ENCODE measurements at places on chromosomes 11 and 22.

DNA sequence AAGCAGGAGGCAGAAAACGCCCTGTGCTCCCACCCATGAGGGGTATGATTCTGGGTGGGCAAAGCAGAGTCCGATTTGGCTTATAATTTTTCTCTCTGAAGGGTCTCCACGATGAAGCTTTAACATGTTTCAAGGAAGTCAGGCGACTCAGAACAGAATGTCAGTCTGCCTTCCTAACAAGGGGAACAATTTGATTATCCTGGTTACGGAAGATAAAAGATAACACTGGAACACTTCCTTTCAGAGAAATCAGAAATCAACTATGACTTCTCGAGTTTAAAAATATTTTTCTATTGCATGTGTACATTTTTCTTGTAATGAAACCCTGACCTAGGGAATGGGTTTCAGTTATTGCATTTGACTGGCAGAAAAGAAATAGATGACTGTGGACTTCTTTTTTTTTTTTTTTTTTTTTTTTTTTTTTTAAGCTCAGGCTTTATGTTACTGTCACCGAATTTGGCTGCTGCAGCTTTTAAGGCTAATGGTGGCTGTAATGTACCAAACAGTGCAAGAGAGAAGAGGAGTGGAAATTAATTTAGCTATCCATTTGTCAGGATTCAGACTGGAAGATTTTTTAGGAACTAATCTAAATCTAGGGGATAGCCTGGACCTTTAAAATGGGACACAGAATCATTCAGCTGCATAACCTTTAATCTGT lies 297.7 kb downstream of the CADM1 start:
- no peak for DNase-seq
- peaks cover 30% of the 10 kb centered on the region for H3K4me1 ChIP-seq
- no peak overlapping the region for H3K4me3 ChIP-seq
- H3K27me3 ChIP-seq: no peaks in the 10 kb centered on the region
- H3K36me3 ChIP-seq: no peaks in the 10 kb centered on the region

DNA sequence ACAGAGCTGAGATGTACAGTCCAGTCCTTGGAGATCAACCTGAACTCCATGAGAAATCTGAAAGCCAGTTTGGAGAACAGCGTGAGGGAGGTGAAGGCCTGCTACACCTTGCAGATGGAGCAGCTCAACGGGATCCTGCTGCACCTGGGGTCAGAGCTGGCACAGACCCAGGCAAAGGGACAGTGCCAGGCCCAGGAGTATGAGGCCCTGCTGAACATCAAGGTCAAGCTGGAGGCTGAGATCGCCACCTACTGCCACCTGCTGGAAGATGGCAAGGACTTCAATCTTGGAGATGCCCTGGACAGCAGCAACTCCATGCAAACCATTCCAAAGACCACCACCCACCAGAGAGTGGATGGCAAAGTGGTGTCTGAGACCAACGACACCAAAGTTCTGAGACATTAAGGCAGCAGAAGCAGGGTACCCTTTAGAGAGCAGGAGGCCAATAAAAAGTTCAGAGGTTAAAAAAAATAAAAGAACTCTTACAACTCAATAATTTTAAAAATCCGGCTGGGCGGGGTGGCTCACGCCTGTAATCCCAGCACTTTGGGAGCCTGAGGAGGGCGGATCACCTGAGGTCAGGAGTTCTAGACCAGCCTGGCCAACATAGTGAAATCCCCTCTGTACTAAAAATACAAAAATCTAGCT lies 69.9 kb upstream of the RTL6 start:
- no peaks in the 10 kb centered on the region for H3K27me3 ChIP-seq
- no peak overlapping the region for H3K27ac ChIP-seq
- no peak overlapping the region for H3K4me3 ChIP-seq
- peaks cover 2% of the 10 kb centered on the region for H3K36me3 ChIP-seq

DNA sequence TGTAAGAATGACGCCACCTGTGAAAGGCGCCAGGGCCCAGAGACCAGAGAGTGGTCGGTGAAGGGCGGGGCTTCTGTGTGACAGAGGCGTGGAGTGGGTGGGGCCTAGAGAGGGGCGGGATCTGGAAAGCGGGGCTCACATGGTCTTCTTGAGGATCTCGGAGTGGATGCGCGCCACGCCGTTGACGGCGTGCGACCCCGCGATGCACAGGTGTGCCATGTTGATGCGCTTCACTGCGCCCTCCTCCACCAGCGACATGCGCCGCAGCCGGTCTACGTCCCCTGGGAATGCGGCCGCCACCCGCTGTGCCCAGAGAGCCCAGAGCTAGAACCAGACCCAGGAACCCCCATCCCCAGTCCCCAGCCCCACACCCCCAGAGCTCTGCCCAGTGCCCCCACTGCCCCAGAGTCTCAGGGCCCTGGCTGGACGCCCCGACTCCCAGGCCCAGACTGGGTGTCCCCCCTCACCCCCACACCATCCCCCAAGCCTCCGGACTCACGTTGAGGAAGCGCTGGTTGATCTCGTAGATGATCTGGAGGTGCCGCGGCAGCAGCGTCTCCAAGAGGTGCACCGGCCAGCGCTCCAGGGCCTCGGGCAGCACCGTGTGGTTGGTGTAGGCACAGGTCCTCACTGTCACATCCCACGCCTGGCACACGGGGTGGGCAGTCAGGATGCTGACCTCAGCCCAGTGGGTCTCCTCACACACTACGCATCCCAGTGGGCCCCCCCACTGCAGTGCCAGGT lies 6.2 kb downstream of the PYGM start:
- H3K4me1 ChIP-seq: peaks cover 19% of the 10 kb centered on the region
- no peak overlapping the region for H3K4me3 ChIP-seq
- no peaks in the 10 kb centered on the region for H3K36me3 ChIP-seq
- H3K27ac ChIP-seq: peak overlapping the region; percentile 72
- peak; percentile 63 for DNase-seq
- no peaks in the 10 kb centered on the region for H3K27me3 ChIP-seq

DNA sequence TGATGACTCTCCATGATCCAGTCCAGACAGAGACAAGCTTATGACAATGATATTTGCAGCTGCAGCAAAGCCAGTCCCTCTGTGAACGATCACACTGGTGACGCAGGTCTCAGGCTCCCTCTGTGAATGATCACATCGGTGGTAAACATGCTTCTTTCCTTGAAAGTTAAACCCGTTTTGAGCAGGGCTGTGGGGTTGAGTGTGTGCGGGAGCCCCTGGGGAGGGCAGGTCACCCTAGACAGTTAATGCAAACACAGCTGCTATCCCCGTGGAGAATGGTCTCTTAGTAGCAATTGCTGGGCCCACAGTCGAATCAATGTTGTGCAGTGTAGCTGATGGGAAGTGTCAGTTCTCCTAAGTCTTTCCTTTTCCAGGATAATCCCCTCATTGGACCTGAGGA lies 71.0 kb upstream of the KIRREL3 start:
- no peak for DNase-seq
- no peak overlapping the region for H3K4me3 ChIP-seq
- H3K36me3 ChIP-seq: no peaks in the 10 kb centered on the region
- H3K27ac ChIP-seq: no peak overlapping the region

GRCh38 chr11:62922653-62923431 lies 1.7 kb upstream of the CHRM1 start:
- H3K36me3 ChIP-seq: no peaks in the 10 kb centered on the region
- H3K27ac ChIP-seq: no peak overlapping the region
- peak; percentile 75 for DNase-seq
- peak overlapping the region; percentile 65 for H3K4me3 ChIP-seq
- H3K27me3 ChIP-seq: peaks cover 60% of the 10 kb centered on the region
- H3K4me1 ChIP-seq: peaks cover 38% of the 10 kb centered on the region

DNA sequence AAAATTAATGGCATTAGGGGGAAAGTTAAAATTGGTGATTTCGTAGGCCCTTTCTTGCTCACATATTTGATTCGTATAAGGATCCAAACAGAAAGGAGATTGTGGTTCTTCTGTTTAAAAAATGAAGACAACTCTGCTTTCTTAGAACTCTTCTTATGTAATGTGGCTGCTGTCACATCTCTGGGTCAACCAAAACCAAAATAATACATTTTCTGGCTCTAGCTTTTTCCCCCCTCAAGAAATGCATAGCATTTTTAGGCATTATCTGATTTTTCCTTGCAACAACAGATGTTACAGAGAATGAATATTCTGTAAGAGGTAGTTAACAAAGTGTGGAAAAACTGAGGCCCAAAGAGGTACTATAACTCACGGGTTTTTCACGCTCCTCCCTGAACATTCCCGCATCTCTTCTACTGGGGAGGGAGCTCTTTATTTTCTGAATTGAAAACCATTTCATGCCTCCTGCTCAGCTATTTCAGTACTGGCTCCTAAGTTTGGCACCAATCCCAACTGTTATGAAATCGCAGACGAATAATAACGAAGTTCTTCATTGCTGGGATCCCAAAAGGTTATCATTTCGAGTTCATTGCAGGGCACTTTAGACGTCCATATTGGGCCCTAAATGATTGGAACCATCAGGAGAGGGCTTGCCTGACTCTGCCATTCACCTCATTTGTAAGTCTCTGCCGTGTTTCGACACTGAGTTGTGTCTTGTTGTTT lies 17.1 kb downstream of the GRAP2 start:
- H3K27ac ChIP-seq: no peak overlapping the region
- H3K27me3 ChIP-seq: no peaks in the 10 kb centered on the region
- H3K4me3 ChIP-seq: no peak overlapping the region
- H3K4me1 ChIP-seq: peaks cover 14% of the 10 kb centered on the region
- no peaks in the 10 kb centered on the region for H3K36me3 ChIP-seq
- no peak for DNase-seq

DNA sequence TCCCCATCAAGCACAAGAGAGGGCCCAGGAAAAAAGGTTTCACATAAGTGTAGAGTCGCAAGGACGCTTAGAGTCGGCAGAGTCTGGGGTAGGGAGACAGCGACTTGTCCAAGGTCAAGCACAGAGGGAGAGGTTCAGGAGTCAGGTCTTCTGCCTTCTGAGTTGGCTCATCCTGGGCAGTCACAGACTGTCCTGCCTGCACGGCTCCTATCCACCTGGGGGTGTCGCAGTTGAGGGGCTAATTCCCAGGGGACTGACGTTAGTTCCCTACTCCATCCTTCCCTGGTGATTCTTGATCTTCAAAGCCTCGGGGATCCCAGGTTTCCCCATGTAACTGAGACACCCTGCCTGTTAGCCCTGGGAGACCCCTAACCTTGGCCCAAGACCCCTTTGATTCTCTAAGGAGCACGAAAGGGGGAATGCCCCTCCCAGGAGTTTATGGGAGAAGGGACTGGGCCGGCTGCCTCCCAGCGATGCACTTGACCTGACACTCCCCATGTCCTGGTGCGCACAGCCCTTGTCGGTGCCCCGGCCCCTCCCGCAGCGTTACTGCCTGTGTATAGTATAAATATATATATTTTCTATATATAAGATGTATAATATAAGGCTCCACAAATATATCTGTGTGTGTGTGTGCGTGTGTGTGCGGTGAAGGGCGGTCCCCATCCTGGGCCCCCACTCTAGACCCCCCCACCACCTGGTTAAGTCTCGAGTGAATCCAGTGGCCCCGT lies 14.7 kb upstream of the TAB1 start:
- H3K27ac ChIP-seq: no peak overlapping the region
- DNase-seq: peak; percentile 72

DNA sequence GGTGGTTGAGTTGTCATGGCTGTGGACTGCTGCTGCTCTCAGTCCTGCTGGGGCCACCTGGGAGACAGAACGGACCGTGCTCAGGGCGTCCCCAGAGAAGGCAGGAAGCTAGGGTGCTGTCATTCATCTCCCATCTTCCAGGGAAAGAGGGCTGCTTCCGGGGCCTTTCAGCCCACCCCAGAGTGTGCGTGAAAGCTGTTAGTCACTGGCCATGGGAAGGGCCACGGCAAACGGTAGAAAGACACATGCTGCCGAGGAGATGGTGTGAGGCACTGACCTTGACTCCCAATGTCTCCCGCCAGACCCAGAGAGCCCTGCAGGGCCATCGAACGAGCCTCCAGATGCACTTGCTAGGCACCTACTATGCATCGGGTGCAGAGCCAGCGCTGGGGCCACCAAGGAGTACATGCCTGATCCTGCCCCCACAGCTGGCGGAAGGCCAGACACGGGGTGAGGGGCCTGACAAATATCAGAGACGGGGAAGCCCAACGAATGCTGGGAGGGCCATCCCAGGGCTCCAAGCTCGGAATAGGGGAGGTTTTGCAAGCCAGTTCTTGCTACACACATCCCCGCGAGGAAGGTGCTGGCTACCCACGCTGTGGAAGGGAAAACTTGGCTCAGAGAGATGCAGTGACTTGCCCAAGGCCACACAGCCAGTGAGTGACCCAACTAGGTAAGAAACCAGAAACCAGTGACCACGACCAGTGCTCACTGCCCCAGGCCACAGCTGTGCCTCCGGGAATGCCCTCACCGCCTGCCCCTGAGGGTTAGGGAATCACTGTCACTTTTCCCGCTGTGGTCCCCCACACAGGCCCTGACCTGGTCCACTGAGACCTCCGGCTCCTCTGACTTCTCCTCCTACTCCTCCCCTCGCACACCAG lies 10.1 kb downstream of the RAC2 start:
- H3K36me3 ChIP-seq: no peaks in the 10 kb centered on the region
- DNase-seq: no peak
- peaks cover 2% of the 10 kb centered on the region for H3K27me3 ChIP-seq
- H3K27ac ChIP-seq: no peak overlapping the region
- H3K4me1 ChIP-seq: peaks cover 10% of the 10 kb centered on the region

Data from WTC11 (cell line).